ENCODE measurements at places on chromosomes 3 and 15.

DNA sequence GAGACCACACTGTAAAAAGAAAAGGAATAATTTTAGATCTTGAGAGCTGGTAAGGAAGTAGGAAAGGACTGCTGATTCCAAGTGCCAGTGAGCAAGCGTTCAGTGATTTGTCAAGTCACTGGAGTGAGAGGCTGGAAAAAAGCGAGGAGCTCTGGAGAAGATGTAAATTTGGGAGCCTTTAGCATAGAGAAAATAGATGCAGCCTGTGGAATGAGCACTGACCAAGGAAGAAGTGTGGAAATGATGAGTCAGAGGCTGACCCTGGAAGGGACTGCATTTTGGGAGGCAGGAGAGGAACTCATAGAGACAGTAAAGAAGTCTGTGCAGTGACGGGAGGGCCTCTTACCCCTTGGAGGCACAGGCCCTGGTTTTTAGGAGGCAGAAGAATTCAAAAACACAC, 17.1 kb upstream of the ABTB1 start:
- DNase-seq = no peak

DNA sequence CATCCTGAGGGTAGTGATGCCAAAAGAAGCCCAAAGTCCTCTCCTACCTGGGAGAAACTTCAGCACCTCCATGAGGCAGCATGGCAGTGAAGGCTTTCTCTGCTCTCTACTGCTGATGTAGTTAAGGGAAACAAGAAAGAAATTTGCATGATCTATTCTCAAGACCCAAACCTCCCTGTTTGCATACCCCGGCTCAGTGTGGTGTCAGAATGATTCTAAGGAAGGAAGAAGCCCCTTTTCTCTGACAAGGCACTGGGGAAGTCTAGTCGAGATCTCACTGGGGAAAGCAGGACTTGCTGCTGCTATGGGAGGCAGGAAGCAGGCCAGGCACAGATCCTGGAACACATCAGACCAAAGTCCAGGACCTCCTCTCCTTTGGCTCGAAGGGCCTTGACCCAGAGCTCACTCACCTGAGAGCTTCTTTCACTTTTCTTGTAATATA, 89.4 kb upstream of the ICE2 start:
- no peak for DNase-seq

- DNase-seq = no peak
These were observed 135.5 kb upstream of the COL8A1 start for GRCh38 chr3:99502871-99503270.

DNA sequence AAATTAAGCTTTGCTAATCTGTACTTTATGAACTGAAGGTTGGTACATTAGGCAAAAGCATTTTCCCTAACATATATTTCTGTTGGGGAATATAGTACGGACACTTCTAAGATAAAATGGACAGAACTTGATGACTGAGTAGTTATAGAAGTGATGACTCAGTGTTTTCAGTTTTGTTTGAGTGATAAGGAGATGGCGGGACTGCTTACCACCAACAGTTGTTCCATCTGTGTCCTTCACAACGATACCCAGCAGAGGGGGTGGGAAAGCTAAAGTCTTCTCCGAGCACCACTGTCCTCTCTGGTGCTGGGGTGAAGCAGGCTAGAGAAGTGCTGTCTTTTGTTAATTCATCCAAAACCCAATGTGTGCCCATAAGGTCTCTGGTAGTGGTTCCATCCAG, 195.8 kb downstream of the CD47 start:
- DNase-seq = no peak

DNA sequence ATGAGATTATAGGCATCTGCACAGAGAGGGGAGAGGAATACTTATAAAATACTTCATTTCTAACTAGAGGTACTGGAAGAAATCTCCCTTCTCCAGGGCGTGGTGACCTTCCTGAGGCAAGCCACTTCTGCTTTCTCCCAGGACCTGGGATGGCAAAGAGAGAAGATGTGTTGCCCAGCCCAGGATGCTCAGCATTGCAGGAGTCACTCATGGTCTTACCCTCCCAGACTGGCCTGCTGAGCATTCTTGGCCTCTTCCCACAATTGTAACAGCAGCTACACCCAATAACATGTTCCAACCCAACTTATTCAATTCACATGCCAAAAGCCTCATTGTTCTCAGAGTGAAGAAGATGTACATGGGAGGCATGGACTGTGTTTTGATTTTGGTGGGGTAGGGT, 37.9 kb downstream of the IL20RB start:
- no peak for DNase-seq

DNA sequence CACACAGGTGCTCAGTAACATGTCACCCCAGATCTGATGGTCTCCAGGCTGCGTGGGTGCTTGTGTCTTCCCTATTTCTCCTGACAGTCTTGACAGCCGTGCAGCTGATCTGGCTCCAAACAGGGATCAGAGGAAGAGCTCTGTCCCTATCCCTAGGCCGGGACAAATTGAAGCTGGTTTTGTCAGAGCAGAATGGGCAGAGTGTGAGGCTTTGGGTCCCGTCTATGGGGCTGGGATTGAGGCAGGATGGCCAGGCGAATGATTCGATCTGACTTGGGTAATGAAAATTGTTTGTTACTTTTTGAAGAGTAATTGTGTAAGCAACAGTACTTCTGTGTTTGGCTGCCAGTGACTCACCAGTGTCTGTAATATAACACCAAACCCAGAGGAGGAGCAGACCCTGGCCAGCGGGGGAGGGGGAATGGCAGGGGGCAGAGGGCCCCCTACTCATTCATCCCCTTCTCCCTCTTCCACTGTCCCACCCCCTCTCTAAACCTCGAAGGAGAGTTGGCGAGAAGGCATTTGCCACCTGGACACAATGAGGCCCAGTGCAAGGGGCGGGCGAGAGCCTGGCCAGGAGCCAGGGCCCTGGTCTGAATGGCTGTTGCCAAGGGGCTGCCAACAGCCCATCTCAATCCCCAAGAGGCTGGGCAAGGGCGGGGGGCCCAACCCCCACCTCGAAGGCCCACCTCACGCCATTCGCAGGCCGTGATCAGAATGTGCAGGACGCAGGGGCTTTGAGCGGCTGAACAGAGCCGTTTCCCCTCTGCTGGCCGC, 4.9 kb upstream of the MAGEF1 start:
- DNase-seq = no peak

DNA sequence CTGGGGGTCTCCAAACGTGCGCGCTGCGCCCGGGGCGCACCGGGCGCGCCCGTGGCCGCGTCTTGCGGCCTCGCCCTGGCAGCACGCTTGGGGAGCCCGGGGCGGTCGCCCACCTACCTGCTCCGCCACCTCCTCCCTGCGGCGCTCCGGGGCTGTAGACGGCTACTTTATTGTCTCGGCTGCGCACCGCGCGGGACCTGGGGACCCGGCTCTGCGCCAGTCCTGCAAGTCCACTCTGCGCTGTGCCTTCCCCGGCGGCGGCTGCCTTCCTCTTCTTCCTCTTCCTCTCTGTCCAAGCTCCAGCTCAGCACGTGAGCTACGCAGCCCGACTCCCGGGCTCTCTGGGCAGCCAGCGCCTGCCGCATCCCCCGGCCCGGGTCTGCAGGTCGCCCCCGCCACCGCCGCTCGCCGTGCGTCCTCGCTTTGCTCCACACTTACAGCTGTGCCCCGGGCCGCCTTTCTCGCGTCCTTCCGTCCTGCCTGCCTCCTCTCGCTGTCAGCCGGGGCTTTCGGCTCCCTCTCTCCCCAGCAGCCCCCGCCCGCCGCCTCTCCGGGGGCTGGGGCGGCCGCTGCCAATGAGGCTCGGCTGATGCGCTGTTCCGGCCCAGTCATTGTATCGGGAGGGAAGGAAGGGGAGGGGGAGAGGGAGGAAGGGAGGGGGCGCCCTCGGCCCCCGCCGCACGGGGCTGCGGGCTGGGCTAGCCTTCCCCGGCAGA, 156.4 kb upstream of the FRMD4B start:
- DNase-seq = no peak

- no peak for DNase-seq
These were observed 192.6 kb upstream of the ALCAM start for GRCh38 chr3:105174017-105174615.

- DNase-seq = no peak
These were observed 103.7 kb downstream of the RPL22L1 start for GRCh38 chr3:170766253-170766652.

DNA sequence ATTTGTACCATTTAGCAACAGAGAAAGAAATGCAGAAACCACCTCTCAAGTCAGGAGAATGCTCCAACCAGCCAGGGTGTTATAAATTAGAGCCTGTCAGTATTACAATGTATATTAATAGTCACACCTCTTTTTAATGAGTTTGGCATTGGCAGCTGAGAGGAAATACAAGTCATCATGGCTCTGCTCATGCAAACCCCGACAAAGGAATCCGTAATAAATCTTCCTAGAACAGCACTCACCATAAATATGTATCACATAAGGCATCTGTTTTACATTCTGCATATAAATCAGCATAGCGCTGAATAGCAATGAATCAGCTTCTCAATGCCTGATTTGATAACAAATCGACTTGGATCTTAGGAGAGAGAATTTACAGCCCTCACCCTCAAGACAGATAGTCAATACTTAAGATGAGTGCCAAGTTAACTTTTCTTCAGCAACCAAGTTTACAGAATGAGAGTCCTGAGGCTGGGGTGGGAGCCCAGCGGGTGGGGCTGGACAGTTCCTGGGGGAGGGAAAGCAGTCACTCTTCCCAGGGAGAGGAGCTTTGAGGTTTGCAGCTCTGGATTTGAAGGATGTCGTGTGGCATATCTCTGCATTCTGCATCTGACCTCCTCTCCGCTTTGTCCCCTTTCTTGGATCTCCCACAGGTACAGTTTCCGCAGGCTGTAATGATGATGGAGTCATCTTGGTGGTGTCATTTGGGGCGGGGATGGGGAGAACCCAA, 1034.4 kb upstream of the NR2F2 start:
- DNase-seq = no peak

- no peak for DNase-seq
These were observed 234.1 kb upstream of the FEZF2 start for GRCh38 chr3:62607287-62608029.

GRCh38 chr3:68288085-68288484, 633.7 kb upstream of the SUCLG2 start:
- no peak for DNase-seq

DNA sequence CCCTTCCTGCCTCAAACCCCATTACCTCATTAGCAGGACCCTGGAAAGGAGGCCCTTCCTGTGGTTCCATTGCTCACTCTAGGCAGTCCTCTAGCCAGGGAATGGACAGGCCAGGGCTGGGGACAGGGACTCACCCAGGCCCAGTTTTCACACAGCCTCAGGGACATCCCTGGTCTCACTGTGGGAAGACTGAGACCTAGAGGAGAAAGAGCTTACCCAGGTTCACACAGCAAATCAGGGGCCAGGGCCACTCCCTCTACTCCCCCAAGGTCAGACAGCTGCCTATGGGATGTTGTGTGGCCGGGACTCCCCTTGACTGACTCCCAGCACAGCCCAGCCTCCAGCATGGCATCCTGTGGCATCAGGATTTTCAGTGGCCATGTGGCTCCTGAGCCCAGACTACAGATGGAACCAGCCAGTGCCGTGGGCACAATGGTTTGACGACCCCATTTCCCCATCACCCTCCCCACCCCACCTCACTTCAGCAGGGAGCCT, 49.3 kb downstream of the ADAMTS7 start:
- DNase-seq = no peak

- DNase-seq = no peak
These were observed 67.0 kb upstream of the SEC61A1 start for GRCh38 chr3:127985216-127985615.

DNA sequence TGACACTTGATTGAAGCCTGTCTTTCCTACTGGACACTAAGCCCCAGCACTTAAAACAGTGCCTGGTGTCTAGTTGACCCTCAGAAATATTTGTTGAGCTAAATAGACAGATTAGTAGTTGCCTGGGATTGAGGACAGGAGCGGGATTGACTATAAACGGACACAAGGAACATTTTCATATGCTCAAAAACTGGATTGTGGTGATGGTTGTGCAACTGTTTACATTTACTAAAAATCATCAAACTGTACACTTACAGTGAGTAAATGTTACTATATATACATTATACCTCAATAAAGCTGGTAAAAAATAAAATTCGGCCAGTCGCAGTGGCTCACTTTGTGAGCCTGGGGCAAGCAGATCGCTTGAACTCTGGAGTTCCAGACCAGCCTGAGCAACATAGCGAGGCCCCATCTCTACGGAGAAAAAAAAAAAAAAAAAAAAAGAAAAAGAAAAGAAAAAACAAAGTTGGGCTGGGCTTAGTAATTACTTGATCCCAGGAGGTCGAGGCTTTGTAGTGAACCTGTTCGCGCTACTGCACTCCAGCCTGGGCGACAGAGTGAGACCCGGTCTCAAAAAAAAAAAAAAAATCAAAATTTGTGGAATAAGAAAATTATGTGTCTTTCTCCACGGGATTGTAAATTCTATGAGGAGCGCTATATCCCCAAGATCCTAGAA, 632 bp upstream of the IDH3A start:
- DNase-seq = no peak

GRCh38 chr15:101455291-101456025, 34.0 kb downstream of the PCSK6 start:
- DNase-seq = no peak

GRCh38 chr3:170539897-170540296, 46.0 kb downstream of the SLC7A14 start:
- DNase-seq = no peak

GRCh38 chr15:27871902-27872260, 227.2 kb downstream of the OCA2 start:
- no peak for DNase-seq

DNA sequence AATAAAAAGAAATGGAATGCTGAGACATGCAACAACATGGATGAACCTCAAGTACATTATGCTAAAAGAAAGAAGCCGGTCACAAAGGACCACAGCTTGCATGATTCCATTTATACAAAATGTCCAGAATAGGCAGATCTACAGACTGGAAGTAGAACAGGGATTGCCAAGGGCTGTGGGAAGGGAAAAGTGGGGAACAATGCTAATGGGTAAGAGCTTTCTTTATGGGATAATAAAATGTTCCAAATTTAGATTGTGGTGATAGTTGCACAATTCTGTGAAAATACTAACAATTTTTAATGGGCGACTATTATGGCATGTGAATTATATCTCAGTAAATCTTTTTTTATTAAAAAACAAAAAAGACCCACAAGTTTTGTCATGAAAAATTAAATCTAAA, 106.2 kb downstream of the TMCO5A start:
- no peak for DNase-seq

GRCh38 chr3:12782172-12782815, 14.2 kb upstream of the CAND2 start:
- no peak for DNase-seq

GRCh38 chr3:194642769-194643168, 9.6 kb upstream of the TMEM44 start:
- no peak for DNase-seq

Data from stimulated activated CD4-positive, alpha-beta T cell treated with anti-CD3 and anti-CD28 coated beads, Interleukin-15, amount 100 ng/mL, for 1 hour (primary cell).